DMS153 (cell line): ENCODE measurements at places on chromosomes 16 and 17.
A peak's percentile ranks its signal among the peaks of the same experiment; 100 is the strongest.

GRCh38 chr17:67434061-67434525 lies 57.0 kb downstream of the PITPNC1 start:
- DNase-seq = no peak

GRCh38 chr16:49593424-49594040 lies 219.9 kb downstream of the C16orf78 start:
- DNase-seq = no peak

DNA sequence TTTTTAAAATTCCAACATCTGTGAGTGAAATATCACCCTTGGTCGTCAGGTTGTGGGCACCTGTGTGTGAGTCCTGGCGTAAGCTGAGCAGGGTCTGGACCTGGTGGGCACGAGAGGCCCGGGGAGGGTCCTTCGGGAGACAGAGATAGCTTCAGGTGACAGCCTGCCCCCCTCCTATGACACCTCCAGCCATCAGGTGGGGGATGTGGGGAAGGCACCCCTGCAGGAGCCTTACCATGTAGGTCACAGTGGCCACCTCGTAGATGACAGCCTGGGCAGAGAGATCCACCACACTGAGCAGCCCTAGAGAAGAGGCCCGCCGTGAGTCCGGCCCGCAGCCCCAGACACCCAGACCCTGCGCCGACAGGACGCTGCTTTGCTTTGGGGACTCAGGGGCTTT lies 11.2 kb downstream of the SLC47A2 start:
- no peak for DNase-seq

- no peak for DNase-seq
Observed at GRCh38 chr16:57889960-57890751, 80.8 kb downstream of the CNGB1 start.

DNA sequence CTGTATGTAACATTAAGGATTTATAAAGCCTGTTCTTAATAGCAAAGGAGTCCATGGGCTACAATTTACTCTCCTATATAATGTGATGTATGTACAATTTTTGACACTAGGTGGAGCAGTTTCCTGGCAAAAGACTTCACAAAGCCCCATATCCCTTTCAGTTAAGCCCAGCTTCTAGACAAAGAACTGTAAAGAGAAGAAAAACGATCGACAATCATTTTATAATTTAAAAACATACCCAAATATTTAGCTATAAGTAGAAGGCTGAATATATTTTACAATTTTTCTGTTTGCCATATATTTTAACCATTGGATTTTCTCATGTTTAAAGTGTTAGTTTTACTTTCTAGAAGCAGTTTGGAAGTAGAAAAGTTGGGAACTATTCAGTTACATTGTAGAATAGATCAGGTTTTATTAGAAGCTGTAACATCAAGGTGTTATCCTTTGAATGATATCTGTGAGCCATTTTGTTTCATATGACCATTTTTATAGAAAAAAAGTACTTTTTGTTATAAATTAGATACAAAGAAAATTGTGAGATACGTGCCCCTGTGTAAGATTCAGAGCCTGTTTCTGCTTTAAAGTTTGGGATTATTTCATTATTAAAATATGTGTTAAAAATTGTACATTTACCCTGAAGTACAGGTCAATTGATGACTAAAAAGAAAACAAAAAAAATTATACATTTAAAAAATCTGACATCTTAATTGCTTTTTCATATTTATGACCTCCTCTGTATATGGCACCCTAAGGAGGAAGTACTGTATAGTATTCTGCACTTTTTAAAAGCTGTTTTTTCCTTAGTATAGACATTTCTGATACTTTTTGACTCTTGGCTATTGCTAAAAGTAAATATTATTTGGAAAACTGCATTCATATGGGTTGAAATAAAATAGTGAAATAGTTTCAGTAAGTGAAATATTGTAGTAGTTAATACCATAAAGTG lies 46.3 kb downstream of the VMP1 start:
- DNase-seq = peak; percentile 72

DNA sequence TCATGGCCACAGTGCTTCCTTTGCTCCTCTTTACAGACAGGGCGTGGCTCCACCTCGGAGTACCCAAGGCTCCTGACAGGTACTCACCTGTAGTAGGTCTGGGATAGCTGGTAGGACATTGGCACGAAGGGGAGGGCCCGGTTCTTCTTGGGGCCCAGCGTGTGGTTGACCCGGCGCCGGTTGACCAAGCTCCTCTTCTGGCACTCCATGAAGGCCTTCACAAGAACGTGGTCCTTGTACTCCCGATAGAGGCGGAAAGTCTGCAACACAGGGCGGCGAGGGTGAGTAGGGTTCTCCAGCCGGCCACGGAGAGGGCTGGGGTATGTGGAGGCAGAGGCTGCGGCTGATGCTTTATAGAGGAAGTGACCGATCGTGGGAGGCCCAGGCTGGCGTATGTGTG lies 69.7 kb downstream of the IL21R start:
- DNase-seq = no peak

DNA sequence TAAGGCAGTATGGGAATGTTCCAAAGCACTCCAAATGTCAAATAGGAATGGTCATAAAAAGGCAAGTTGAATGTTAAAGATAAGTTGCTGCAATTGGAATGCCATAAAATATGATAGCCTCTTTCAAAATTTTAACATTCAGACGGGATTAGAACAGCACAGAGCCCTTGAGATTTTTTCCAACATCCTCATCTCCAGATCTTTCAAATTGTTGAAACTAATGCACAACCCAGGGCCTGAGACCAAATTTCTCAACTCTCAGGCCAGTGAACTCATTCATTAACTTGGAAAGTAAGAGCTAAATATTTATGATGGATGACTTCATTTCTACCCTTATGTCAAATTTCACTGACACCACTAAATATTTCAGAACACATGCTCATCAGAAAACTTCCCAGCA lies 346.5 kb upstream of the XYLT1 start:
- no peak for DNase-seq

DNA sequence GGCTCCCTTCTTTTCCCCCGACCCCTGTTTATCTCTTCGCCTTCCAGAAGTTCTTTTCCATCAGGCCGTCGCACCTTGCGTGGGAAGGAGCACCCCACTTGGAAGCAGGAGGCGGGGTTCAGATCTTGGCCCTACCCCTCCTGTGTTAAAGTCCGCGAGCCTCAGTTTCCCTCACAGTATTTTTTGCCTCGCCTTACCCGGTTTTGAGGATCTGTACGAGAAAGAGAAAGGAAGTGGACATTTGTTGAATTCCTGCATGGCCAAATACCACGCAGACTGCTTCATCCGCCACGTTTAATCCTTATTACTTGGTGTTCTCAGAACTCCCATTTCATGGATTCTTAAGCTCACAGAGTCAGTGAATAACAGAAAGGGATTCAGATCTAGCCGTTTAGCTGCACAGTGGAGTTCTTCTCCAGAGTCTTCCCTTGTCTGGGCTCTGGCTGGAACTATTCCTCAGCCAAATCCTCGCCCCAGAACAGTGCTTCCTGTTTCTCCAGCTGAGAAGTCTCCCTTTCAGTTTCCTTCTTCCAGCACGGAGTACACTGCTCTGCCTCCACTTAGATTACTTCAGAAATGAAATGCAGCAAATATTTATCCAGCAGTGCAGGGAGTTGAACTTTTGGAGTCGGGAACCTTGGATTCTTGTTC lies 590 bp downstream of the TMEM219 start:
- no peak for DNase-seq

DNA sequence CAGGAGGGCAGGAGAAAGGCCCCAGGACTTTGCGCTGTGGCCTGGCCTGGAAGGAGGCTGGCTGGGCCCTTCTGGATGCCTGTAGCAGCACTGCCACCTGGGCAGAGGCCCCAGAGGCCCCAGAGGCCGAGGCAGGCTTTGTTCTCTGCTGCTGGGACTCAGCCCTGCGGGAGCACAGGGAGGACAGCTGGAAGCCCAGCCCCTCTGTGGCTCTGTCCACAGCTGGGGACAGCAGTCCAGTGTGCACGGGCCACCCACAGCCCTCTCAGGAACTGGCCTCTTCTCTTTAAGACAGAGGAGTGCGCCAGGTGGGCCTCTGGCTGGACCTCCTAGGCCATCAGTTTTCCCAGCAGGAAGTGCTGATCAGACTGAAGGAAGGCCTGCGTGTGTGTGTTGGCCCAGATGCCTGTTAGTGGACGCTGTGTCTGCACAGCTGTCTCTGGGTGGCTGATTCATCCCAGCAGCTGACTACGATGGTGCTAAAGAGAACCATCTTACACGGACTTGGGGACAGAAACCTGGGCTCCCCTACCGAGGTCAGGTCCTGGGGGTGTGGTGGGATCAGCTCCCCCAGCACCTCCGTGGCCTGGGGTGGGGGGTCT lies 26.9 kb upstream of the ZNF750 start:
- no peak for DNase-seq

- no peak for DNase-seq
Observed at GRCh38 chr16:72221630-72222024, 49.7 kb upstream of the PMFBP1 start.

GRCh38 chr17:50492214-50492613 lies 13.6 kb downstream of the RSAD1 start:
- no peak for DNase-seq

DNA sequence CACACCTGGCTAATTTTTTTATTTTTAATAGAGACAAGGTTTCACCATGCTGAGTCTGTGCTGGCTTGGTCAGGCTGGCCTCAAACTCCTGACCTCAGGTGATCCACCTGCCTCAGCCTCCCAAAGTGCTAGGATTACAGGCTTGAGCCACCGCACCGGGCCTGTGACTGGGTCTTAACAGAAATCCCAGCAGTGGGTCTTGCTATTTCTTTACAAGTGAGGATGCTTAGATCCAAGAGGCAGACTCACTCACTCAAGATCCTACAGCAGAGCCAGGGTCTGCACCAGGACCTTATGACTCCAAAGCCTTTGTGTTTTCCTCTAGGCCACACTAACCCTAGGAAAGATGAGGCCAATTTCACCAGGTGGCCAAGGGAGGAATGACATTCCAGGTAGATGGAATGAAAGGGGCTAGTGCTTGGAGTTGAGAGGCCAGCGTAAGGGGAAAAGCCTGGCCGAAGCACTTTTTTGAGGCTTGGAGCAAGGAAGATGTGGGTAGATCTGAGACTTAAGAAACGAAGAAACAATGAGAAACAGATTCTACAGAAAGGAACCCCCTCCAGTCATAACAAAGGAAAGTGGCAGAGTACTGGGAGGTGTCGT lies 5.7 kb upstream of the STAT5A start:
- DNase-seq = no peak

DNA sequence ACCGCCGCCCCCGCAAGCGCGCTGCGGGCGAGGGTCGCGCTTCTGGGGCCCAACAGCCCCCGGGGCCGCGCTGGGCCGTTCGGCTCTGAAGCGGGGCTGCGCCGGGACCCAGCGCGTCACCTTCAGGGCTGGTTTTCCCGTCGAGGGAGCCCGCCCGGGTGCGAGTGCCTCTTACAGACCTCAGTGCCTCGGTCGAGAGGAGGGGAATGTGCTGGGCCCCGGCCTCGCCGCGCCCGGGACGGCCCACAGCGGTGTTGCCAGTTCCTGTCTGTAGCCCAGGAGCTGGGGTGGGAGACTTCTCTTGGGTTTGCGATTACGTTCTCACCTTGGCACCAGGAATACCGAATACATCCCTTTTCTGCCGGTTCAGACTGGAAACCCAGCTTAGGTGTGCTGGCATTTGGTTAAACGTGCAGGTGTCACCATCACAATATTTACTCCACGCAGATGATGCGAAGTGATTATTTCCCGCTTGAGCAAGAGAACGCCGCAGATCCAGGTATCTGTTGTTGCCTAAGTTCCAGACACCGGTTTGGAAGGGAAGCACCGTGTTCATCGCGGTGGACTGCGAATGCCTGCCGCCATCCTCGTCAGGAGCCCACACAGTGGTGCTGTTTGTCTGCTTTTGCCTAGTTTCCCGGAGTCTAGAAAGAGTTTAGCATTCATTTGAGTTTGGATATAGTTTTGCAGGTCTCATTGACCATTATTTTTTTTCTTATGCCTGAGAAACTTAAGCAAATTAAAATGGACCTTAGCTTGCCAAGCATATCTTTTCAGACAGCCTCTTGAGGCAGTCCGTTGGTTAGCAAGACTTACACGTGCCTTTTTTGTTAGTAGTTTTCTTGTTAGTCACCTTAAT lies 914 bp downstream of the MAP1LC3B start:
- no peak for DNase-seq

DNA sequence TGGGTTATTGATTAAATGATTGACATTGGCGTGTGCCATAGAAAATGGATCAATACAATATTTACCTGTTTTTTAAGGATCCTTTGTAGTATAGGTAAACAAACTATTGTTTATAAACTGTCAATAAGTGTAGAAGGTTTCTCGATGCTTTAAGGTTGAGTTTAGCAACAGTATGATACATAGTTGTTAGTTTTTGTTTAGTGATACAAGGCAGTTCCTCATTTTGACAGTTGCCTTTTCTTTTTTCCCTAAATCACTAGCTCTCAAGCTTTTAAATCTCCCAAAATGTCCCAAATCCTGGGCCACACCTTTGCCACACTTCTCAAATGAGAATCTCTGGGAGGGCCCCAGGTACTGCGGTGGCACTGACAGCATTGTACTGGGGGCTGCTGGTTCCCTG lies 57.3 kb downstream of the EPN2 start:
- DNase-seq = no peak

GRCh38 chr17:27280527-27280926 lies 13.4 kb upstream of the WSB1 start:
- DNase-seq = no peak

- no peak for DNase-seq
Observed at GRCh38 chr17:80924807-80925610, 66.6 kb upstream of the CHMP6 start.
